ENCODE measurements at places on chromosomes 1 and 21.

- DNase-seq: no peak
Measured at GRCh38 chr1:174988539-174988938, 11.2 kb upstream of the CACYBP start.

- DNase-seq: no peak
Measured at GRCh38 chr1:245869847-245870246, 637.2 kb downstream of the SMYD3 start.

DNA sequence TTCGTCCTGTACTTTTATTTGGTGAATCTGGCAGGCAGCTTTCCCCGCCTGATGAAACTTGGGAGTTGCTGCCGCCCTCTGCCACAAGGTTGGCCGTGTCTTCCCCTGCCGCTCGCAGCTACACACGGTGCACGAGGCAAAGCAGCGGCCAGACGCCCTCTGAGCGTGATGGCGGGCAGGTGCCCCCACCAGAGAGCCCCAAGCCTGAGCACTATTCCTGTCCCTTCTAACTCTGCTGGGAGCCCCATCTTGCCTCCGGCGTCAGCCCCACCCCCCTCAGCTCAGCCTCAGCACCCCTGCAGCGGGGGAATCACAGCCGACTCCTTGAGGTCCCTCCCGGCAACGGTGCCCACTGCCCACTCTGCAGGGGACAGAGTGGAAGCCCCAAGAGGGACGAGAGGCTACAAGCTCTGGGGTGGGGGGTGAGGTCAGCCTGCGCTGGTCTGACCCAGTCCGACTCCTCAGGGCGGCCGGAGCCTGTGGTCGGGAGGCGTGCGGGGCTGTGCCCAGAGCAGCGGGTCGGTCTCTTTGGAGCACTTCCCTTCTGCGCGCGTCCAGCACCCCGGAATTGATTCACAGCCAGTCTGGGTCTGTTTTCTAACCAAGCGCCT lies 41.3 kb downstream of the RIPK4 start:
- no peak for DNase-seq

GRCh38 chr1:232553809-232554208 lies 76.1 kb downstream of the SIPA1L2 start:
- no peak for DNase-seq

DNA sequence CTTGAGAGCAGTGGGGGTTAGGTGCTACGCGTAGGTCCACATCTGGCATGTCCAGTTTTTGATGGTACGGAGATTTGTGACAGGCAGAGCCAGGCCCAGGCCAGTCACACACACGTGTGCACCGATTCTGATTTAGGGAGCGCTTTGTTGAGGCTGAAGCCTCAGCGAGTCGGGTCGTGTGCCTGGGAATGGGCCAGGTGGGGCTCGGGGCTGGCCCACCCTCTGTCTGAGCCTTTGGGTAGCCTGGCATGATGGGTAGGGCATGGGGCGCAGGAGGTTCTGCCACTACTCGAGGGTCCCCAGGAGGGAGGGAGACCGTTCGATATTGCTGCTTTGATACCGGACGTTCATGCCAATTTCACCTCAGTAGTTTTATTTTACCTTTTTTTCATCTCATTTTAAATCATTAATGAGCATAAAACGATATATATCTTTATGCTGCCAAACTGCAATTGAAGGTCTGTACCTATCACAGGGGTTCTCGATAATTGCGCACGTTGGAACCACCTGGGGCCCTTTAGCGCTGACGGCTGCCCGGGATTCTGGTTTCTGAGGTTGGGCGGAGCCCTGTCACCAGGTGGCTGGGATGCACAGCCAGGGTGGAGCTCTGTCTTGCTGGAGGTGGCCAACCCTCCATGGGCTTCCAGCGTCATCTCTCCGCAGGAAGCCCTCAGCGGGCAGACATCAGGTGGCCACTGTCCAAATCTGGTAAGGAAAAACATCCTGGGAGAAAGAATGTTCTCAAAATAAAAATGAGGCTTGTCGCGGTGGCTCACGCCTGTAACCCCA lies 71.9 kb downstream of the SCCPDH start:
- DNase-seq: no peak

- DNase-seq: no peak
Measured at GRCh38 chr1:43887748-43888147, 45.9 kb upstream of the ARTN start.

- DNase-seq: no peak
Measured at GRCh38 chr1:244065063-244065793, 14.1 kb downstream of the ZBTB18 start.

GRCh38 chr1:56551691-56552090 lies 27.7 kb downstream of the PLPP3 start:
- no peak for DNase-seq

All from activated naive CD4-positive, alpha-beta T cell treated with Interleukin-2 at 50 U/mL for 16 hours (primary cell).